Lung (tissue), 17 donors: ENCODE measurements at places on chromosomes 7 and 10.

DNA sequence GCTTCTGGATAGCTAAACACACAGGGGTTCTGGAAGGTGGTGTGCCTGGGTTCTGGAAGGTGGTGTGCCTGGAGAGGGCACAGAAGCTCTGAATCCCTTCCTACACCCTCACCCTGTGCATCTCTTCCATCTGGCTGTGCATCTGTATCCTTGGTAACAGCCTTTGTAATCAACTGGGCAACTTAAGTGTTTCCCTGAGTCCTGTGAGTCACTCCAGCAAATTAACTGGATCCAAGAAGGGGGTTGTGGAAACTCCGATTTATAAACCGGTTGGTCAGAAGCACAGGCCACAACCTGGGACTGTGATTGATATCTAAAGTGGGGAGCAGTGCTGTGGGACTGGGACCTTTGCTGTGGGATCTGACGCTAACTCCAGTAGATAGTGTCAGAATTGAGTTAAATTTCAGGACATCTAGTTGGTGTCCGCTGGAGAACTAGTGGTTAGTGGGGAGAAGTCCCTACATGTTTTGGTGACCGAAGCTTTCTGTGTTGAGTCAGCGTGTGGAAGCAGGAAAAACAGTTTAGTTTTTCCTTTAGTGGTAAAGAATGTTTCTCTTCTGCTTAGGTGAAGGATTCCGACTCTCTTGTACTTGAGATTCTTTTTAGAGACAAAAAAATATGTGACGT, 228.1 kb downstream of the BMPER start:
- peak; percentile 52 for DNase-seq

- no peak for DNase-seq
Measured at GRCh38 chr7:137462074-137462715, 118.7 kb upstream of the PTN start.

DNA sequence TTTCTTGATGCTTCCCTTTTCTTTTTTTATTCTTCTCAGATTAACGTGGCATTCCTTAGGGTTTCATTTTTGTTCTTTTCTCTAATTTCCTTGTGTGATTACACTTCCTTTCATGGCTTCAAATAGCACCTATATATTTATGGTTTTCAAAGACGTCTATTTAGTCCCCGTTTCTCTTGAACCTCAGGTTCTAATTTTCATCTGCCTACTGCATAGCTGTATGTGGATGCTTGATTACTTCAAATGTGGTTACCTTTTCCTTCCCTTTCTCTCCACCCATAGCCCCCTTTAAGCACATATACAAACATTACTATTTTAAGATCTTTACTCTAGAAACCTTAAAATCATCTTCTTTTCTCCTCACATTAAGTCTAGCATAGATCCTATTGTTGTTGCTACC, 2.4 kb downstream of the TPST1 start:
- no peak for DNase-seq

GRCh38 chr7:138625849-138626230, 75.3 kb downstream of the SVOPL start:
- peak; percentile 53 for DNase-seq
